ENCODE measurements at places on chromosomes 1 and 21.

DNA sequence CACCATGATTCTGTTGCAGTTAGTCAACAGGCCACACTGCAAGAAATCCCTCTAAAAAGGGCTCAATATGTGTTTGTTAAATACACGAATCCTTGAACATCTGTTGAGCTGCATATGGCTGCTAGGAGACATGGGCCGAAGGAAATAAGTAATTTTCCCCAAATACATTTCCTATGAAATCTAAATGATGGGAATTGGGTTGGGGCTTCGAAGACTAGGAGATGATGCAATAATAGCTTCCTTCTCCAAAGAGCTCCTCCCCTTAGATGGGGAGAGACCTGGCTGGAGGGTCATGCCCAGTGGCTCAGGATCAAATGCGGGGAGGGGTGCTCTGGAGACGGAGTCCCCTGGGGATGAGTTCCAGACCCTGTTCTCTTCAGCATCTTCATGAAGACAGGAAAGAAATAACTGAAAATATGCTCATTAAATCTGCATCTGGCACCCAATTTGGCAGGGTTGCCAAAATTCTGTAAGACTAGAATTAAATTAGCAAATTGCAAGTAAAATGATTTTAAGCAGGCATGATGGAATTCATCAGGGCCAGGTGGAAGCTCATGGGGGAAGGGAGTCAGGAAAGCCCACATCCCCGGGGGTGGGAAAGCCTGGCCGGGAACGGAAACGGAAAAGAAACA lies 165.0 kb upstream of the EDN2 start:
- H3K4me3 ChIP-seq: no peak overlapping the region
- H3K36me3 ChIP-seq: peaks cover 52% of the 10 kb centered on the region
- no peak for DNase-seq
- peak overlapping the region; percentile 81 for H3K27ac ChIP-seq
- H3K27me3 ChIP-seq: no peaks in the 10 kb centered on the region

DNA sequence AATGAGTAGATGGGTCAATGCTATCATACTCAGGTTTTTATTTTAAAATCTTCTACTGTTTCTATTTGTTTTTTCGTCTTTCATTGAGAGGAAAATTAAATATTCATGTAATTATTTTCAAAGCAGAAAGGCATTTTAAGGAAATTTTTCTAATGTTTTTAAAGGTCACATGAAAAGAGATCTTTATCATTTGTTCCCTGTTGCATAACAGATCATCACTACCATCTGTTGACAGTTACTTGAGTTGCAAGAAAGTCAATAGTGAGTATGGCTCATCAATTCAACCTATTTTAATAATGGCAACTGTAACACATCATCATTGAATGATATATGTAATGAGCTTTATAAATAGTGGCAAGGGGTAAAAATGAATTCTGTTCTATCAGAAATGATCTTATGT lies 369.7 kb downstream of the DPYD start:
- H3K27me3 ChIP-seq: no peaks in the 10 kb centered on the region
- DNase-seq: no peak
- H3K4me3 ChIP-seq: no peak overlapping the region

GRCh38 chr1:87594736-87595383 lies 266.2 kb downstream of the LMO4 start:
- H3K36me3 ChIP-seq: no peaks in the 10 kb centered on the region
- DNase-seq: no peak
- H3K27ac ChIP-seq: no peak overlapping the region
- no peak overlapping the region for H3K4me3 ChIP-seq
- no peaks in the 10 kb centered on the region for H3K4me1 ChIP-seq

DNA sequence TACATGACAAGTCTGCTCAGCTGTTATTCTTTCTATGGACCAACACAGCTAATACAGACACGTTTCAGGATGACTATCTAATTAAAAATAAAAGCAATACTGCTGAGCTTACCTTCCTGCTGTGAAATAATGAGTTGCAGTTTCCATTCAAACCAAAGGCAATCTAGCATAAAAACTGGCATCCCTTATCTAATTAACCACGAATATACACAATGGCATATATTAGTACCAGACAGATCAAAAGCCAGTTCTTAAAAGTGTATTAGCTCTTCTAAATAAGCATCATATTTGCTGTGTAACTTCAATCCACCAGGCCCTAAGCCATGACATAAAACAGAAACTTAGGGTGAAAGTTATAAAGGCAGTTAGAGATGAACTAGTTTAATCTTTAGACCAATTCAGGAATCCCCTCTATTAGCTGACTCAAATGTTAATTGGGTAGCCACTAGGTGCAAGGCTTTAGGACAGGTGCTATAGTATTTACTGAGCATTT lies 20.6 kb downstream of the TESK2 start:
- no peaks in the 10 kb centered on the region for H3K36me3 ChIP-seq
- no peak for DNase-seq
- no peak overlapping the region for H3K4me3 ChIP-seq

DNA sequence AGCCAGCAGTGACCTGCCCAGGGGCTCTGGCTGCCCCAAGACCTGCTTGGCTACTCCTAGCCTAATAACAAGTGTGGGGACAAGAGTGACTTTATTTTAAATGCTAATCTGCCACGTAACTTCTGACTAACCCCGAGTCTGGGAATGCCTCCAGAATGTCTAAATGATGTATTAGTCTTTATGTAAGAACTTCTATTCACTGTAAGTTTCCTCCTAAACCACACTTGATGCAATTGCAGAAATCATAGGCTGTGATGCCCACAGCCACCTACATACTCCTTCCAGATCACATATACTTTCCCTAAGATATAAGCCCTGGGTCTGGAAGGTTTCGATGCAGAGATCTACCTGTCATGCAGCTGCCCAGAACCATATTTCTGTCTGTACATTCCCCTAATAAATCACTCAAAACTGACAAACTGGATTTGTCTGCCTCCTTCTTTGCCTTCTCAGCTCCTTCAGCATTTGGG lies 5.9 kb upstream of the VPS45 start:
- no peak for DNase-seq
- H3K27me3 ChIP-seq: peaks cover 4% of the 10 kb centered on the region
- no peak overlapping the region for H3K4me3 ChIP-seq
- H3K27ac ChIP-seq: no peak overlapping the region

- no peaks in the 10 kb centered on the region for H3K4me1 ChIP-seq
- DNase-seq: no peak
- no peaks in the 10 kb centered on the region for H3K36me3 ChIP-seq
- no peak overlapping the region for H3K4me3 ChIP-seq
- H3K27me3 ChIP-seq: no peaks in the 10 kb centered on the region
- H3K27ac ChIP-seq: no peak overlapping the region
Measured at GRCh38 chr1:2905356-2905755, 103.9 kb upstream of the TTC34 start.

GRCh38 chr1:178277793-178278530 lies 184.1 kb downstream of the RASAL2 start:
- DNase-seq: no peak
- no peaks in the 10 kb centered on the region for H3K27me3 ChIP-seq
- H3K36me3 ChIP-seq: no peaks in the 10 kb centered on the region

DNA sequence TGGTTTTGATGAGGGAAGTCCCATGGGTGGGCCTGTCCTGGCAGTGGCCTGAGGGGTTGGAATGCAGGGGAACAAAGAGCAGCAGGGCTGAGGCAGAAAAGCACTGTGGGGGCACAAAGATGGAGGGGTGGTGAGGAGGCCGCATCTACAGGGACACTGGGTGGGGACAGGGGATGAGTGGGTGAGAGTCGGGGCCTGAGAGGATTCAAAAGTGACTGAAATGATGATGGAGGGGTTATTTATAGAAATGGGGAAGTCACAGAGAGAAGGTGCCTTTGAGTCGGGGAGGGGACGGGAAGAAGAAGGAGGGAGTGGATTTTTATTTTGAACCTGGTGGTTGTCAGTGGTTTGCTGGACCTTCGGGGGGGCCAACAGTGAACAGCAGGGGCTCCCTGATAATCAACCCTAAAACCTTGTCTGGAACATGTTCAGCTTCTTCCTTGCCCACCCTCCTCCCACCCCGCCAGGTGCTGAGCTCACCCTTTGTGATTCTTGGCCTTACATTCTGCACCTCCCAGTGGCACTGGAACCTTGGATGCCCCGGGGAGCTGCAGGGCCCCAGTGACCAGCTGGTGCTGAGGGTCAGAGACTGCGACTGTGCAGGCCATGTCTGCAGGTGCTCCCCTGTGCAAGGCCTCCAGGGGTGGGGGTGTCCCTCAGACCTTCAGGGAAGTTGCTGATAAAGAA lies 42.9 kb downstream of the IER5 start:
- no peaks in the 10 kb centered on the region for H3K27me3 ChIP-seq
- no peak for DNase-seq
- H3K4me3 ChIP-seq: no peak overlapping the region
- no peak overlapping the region for H3K27ac ChIP-seq
- peaks cover 67% of the 10 kb centered on the region for H3K4me1 ChIP-seq
- H3K36me3 ChIP-seq: no peaks in the 10 kb centered on the region

DNA sequence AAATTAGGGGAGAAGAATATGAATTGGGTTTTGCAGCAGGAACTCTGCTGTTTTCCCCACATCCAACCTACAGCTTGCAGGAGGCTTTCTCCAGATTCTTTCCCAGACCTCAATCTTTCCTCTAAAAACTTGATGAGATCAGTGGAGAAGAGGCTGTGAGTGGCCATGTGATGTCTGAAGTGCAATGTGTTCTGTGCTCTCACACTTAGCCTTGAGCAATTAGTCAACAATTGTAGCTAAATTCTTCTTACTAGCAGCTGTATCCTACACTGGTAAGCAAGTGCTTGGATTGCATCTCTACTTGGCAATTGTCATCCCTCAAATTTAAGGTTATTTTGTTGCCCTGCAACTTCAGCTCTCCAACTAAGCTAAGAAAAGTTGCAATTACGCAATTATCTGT lies 807.3 kb upstream of the RGS18 start:
- H3K27ac ChIP-seq: no peak overlapping the region
- no peak overlapping the region for H3K4me3 ChIP-seq
- no peaks in the 10 kb centered on the region for H3K27me3 ChIP-seq
- no peaks in the 10 kb centered on the region for H3K36me3 ChIP-seq
- no peaks in the 10 kb centered on the region for H3K4me1 ChIP-seq

- H3K27me3 ChIP-seq: no peaks in the 10 kb centered on the region
- DNase-seq: no peak
- no peak overlapping the region for H3K4me3 ChIP-seq
- no peak overlapping the region for H3K27ac ChIP-seq
- peaks cover 12% of the 10 kb centered on the region for H3K4me1 ChIP-seq
Measured at GRCh38 chr1:165891111-165891860, 63.9 kb downstream of the UCK2 start.

DNA sequence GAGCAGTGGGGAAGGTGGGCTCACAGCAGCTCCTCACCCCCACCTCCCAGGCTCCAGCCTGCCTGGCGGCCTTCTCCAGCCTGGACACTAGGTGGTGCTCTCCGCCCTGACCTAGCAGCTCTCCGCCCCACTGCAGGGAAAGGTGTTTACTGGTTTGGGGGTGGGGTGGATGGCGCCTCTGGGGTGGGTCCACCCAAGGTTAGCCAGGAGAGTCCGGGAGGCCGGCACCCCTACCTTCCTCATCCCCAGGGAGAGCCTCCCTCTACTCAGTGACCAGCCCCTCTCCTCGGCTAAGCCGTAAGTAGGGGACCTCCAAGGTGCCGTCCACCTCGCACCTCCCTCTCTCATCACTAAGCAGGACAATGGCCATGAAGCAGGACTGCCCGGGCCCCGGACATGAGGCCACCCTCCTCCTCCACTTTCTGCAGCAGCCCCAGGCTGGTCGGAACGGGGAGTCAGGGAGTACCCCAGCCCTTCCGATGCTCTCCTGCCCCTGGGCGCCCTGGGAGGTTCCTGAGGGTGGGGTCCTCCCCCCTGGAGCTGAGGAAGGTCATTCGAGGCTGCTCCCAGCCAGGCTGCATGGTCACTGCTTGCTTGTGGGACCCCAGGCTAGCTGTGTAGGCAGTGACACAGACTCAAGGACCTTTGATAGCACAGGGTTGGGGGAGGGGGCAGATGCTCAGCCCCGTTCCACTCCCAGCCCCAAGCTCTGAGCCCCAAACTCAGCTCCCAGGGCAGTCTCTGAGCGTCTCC lies 101.4 kb upstream of the VAMP3 start:
- no peak overlapping the region for H3K27ac ChIP-seq
- DNase-seq: peak; percentile 26

GRCh38 chr1:33928251-33928650 lies 64.4 kb downstream of the HMGB4 start:
- no peak for DNase-seq
- H3K4me3 ChIP-seq: no peak overlapping the region
- no peaks in the 10 kb centered on the region for H3K27me3 ChIP-seq
- H3K36me3 ChIP-seq: no peaks in the 10 kb centered on the region

DNA sequence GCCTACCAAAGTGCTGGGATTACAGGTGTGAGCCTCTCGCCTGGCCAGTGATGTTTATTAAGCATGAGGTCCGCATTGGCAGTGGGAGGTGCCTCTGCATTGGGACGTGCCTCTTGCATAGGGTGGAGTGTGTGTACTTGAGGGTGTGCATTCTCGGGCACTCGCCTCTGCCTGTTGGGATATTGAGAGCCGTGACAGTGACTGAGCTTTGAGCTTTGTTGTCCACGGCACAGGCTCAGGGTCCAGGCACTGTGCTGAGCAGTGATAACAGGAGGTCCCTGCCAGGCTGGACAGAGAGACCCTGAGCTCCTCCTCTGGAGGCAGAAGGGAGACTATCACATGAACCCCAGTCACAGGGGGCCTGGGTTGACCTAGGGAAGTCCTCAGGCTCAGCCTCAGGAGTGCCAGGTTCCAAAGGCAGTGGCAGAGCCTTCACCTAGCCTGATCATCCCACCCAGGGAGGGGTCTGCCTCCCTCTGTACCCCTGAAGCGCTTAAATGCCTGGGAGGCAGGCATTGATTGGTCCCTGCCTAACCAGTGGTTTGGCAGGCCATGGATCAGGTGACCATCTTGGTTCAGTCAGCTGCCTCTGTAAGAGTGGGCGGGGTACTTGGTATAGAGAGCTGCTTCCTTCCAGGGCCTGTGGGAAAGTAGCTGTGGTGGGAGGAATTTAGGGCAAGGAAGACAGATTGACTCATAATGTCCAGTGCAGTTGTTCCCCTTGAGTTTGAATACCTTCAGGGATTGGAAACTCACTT lies 213.8 kb upstream of the TMEM51 start:
- no peak overlapping the region for H3K4me3 ChIP-seq
- H3K4me1 ChIP-seq: no peaks in the 10 kb centered on the region
- H3K36me3 ChIP-seq: no peaks in the 10 kb centered on the region

DNA sequence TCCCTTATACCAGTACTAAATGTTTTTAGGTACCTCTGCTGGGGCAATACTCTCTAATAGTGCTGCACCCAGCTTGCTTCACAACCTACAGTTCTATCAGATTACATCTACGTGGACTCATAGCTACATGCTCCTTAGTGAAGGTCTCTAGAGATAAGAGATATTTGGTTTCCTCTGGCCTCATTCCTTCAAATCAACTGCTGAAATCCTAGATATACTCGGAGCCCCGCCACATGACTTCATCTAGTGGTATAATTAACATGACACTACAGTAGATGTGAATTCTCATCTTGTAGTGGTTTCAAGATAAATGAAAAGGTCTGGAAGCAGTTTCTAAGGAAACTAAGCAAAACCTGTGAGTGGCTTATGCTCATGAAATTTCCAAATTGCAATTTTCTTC lies 115.4 kb downstream of the SMYD2 start:
- no peaks in the 10 kb centered on the region for H3K27me3 ChIP-seq
- peaks cover 41% of the 10 kb centered on the region for H3K4me1 ChIP-seq
- peak overlapping the region; percentile 2 for H3K4me3 ChIP-seq
- peak overlapping the region; percentile 81 for H3K27ac ChIP-seq
- H3K36me3 ChIP-seq: peaks cover 92% of the 10 kb centered on the region
